ENCODE measurements at places on chromosomes 13 and 19.
A peak's percentile ranks its signal among the peaks of the same experiment; 100 is the strongest.

DNA sequence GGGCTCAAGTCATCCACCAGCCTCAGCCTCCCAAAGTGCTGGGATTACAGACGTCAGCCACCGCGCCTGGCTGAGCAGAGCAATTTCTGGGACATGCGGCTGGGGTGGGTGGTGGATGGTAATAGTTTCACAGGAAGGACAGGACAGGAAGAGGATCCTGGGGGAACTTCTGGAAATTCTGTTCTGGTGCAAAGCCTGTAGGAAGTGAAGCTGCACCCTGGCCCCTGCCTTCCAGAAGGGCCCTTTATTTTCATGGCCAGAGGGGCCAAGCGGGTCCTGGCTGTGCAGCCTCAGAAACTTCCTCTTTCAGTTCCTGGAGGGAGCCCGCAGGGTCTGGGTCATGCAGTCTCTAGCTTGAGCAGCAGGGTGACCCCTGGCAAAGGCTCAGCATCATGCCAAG, 15.7 kb downstream of the FEM1A start:
- DNase-seq, result peak; percentile 25

DNA sequence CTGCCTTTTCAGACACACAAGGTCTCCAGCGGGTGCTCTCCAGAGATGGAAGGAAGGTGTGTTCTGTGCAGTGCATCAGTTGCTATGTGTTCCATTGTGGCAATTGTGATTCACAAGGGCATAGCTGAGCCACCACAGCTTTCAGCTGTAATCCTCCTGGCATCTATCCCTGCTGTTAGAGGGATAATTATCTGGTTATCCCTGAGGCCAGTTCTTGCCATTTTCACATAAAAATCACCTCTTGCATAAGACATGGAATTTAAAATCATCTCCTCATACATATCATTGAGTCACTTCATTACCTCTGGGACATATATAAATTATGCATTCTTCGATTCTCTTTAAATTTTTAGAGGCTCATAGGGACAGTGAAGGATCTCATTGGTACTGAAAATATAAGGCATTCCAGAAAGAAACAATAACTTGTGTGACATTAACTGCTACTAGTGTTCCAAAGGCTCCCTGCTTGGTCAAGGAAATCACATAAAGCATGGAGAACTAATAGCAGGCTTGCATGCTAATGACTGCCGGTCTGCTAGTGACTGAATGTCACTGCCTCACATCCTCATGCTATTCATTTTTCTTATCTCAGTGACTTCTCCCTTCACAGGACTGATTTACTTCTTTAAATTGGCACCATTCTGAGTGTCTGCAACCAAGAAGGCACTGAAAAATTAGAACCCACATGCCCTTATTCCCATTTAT, 214.0 kb downstream of the ENOX1 start:
- no peak for DNase-seq

GRCh38 chr19:53907690-53908089, 1.4 kb upstream of the CACNG7 start:
- no peak for DNase-seq

DNA sequence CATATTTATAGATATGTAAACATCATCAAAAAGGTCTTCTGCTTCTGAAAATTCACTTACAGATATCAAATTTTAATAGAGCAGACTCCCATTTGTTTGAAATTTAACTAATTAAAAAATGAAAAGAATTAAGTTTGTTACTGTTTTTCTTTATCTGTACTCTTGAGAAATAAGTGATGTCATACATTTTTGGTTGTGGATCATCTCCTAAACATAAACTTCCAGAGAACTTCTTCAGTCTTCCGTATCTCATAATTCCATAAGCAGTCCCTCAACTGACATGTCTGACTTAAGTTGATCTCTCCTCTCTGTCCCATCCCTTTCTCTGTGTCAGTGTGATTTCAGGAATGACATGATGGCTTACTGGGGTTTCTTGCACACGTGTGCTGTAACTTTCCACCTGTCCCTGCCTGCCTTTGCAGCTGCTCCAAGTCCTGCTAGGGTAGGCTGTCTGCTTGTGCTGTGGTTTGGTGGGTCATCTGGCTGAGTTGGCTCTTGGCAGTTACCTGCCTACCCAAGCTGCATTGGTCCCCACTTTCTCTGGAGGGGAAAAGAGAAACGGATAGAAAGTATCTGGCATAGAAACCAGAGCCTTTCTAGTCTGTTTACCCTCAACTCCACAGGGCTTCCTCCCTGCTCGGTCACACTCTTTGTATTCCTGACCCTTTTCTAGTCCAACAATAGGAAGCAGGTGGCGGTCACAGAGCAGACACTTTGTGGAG, 127.1 kb downstream of the GGACT start:
- DNase-seq, result no peak

DNA sequence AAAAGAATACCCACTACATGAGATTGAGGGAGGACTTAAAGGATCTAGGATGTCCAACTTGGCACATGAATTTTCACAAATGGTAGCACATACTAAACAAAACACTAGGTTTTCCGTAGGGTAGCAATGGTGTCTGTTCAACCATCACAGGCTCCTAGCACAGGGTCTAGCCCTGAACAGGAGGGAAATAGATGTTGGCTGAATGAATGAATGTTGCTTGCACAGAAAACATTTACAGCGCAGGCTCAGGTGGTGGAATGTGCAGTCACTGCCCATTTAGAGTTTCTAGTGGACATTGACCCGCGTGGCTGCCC, 1.9 kb upstream of the MYCBP2 start:
- no peak for DNase-seq

- no peak for DNase-seq
These were observed 200.2 kb downstream of the KATNAL1 start for GRCh38 chr13:30107121-30107520.

DNA sequence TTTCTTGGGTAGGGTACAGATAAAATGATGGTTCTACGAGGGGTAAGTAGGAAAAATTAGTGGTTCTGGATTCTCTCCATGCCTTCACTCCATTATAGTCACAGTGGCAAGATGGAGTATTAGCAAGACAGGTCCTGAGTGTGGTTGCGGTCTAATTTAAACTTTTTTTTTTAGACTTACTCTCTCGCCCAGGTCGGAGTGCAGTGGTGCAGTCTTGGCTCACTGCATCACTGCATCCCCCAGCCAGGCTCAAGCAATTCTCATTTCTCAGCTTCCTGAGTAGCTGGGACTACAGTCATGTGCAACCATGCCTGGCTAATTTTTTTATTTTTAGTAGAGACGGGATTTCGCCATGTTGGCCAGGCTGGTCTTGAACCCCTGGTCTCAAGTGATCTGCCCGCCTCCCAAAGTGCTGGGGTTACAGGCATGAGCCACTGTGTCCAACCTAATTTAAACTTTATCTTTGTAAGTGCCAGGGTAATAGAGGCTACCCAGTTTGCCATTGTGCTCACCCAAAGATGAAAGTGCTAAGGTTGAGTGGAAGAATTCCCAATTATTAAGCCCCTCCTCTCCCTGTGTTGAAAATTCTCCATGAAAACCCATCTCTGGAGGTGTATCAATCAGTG, 135.6 kb downstream of the TM9SF2 start:
- DNase-seq, result no peak

GRCh38 chr13:93140912-93141311, 85.7 kb upstream of the GPC6 start:
- DNase-seq, result no peak

DNA sequence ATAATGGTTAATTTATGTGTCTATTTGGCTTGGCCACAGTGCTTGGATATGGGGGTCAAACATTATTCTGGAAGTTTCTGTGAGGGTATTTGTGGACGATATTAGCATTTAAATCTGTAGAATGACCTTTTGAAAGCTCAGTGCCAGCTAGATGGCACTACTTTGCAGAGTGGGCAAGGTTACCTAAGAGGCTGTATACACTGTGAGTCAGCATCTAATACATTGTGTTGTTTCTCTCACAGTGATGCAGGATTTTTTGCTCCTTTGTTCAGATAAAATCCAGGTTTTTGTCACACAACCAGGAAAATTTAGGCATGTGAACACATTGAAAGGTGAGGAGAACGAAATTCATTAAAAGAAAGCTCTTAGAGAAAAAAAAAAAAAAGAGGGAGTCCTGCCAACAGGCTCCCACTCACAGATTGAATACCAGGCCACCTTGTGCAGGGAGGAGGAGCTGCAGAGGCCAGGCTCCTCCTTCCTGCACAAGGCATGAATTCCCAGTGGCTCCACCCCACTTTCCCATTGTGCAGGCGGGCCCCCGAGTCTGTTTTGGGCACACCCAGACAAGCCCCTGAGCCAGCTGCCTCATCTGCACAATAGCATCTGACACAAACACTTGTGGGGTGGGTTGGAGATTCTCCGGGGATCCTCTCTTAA, 551.0 kb upstream of the ATXN8OS start:
- DNase-seq, result no peak

DNA sequence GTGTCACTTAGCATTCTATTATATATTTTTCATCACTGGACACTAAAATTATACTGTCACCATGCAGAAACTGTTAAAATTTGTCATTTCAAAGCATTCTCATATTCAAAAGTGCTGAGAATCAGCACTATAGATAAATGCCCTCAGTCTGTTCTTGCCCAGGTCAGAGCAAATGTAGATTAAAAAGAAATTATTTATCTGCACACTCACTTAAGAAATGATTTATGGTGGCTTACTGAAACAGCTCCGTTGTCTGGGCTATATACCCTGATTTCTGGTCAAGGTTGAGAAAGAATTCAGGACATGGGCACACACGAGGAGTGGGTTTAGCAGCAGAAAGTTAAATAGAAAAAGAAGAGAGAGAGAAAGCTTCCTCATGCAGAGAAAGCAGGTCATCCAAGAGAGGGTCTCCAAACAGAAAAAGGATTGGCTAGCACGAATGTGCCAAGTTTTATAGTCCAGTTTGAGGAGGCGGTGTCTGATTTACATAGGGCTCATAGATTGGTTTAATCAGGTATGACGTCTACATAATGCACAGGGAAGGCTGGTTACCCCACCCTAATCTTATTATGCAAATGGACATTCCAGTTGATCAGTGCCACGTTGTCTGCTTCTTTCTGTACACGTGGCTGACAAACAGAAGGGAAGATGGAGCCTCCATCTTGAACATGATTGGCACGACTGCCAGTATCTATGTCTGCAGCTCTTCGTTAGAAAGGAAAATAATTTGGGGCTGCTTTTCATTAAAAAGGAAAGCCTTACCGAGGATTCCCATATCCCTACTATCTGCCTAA, 47.3 kb upstream of the N4BP2L1 start:
- DNase-seq, result no peak

DNA sequence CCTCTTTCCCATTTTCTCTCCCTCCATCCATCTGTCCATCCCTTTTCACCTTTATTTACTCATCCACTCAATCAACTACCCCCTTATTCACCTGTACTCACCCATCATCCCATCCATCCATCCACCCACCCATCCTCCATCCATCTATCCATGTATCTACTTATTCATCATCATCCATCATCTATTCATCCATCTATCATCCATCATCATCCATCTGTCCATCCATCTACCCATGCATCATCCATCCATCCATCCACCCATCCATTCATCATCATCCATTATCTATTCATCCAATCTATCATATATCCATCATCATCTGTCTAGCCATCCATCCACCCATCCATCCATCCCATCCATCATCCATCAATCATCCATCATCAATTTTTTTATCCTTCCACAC, 48.3 kb upstream of the ZNF536 start:
- DNase-seq, result no peak

Measured in hypothalamus (tissue), 51 donors.